ENCODE measurements at places on chromosomes 6 and 20. TPM values are rescaled to one million over a fixed set of nuclear protein-coding genes. Genes with fewer than 3 reads are reported as not detected.

GRCh38 chr6:15586503-15586902, 76.3 kb downstream of the DTNBP1 start:
- no peak for DNase-seq

DNA sequence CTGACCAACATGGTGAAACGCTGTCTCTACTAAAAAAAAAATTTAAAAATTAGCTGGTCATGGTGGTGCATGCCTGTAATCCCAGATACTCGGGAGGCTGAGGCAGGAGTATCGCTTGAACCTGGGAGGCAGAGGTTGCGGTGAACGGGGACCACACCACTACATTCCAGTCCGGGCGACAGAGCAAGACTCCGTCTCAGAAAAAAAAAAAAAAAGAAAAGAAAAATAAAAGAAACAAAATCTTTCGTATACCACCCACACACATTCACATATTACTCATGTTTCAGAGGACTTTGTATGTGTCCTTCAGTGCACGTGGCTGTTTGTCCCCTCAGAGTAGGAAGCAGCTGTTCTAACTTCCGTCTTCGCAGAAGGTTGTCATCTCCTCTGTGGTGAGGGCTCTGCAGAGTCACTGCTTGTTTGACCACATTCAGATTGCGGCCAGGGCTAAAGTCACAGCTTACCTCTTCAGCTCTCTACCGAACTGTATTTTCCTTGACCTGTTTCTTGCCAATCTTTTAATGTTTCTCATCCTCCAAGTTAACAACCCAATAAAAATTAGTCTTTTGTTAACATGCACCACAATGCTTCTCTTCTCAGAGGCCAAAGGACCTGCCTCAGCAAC, 36.6 kb upstream of the HIVEP1 start:
- DNase-seq = peak; percentile 45

Gene PAK5
- polyA plus RNA-seq = not detected

- no peak for DNase-seq
Measured at GRCh38 chr6:23688650-23689049, 437.4 kb upstream of the NRSN1 start.

DNA sequence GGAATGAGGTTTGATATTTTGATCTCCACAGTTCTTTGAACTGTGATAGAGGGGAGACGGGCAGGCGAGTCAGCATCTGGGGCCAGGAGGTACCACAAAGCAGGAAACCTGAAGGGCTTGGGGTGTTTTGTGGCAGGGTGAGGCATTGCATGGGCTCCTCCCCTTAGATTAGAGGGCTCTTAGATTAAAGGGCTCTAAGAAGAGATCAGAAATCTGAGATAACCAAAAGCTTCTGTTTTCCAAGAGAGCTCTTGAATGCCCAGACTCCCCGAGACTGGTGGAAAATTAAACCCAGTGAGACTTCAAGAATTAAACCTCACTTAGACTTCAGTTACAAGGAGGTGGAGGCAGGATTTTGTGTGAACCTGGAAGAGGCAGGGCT, 2.4 kb upstream of the GPX5 start:
- DNase-seq = no peak

GRCh38 chr6:21383450-21384085, 210.0 kb upstream of the SOX4 start:
- DNase-seq = no peak

DNA sequence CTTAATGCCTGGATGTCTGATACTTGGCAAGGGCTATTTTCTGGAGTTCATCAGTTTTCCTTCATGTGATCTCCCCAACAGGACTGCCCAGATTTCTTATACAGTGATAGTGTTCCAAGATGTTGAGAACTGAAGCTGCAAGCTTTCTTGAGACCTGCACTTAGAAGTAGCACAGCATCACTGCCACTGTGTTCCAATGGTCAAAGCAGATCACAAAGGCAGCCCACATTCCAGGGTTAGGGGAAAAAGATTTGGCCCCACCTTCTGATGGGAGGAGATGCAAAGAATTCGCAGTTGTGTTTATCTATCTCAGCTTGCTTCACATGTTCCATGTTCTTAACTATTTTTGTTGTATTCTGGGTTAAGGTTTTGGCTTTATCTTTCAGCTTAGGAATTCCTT, 78.2 kb downstream of the GPX5 start:
- no peak for DNase-seq

Gene PRR18
- not detected for polyA plus RNA-seq

Gene METTL24
- polyA plus RNA-seq = not detected

DNA sequence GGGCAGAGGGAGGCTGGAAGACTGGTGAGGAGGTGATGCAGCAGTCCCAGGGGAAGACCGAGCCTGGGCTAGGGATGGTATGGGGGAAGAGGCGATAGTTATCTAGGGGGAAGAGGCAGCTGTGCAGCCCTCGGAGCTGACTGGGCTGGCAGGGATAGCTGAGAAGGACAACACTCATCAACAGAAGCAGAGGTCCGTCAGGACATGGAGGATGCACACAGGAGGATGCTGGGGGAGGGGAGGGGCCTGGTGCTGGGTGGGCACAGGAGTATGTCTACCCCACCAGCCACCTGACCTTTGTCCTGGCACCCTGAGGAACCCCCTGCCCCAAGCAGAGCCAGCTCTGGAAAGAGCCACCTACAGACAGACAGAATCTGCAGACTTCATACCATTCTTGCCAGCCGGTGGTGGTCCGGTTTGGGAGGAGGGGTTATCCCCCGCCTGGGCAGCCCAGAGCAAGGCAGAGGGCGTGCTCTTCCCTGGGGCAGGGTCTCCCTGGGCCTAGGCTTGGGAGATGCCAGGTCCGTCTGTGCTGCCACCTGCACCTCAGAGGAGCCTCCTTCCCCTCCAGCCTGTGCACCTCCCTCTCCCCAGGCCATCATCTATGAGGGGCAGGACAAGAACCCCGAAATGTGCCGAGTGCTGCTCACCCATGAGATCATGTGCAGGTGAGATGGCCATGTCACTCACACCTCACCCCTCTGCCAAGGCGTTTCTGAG, 14.9 kb downstream of the EBF4 start:
- DNase-seq = no peak

Gene RNF5
- 92.6 TPM for polyA plus RNA-seq

DNA sequence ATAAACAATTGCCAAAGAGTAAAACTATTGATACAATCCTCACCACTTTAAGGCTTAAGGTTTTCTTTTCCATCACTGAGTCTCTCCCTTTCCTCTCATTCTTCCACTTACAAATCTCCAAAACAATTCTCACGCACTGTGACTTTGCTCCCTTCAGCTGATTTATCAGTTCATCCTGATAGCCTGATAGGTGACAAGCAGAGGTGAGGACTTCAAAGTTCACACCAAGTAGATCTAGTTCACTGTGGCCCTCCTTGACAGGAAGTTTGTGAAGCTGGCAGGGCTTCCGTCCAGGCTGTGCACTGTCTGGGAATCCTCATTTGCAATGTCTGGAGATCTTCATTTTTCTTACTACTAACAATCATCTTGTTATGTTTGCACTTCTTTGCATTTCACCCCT, 35.2 kb upstream of the POU5F1 start:
- no peak for DNase-seq

Gene ADGB
- not detected for polyA plus RNA-seq

- DNase-seq = no peak
Measured at GRCh38 chr20:62961310-62961783, 8.8 kb downstream of the SLC17A9 start.

- no peak for DNase-seq
Measured at GRCh38 chr6:30837870-30838269, 46.4 kb upstream of the DDR1 start.
